ENCODE measurements at places on chromosomes 4 and X.

DNA sequence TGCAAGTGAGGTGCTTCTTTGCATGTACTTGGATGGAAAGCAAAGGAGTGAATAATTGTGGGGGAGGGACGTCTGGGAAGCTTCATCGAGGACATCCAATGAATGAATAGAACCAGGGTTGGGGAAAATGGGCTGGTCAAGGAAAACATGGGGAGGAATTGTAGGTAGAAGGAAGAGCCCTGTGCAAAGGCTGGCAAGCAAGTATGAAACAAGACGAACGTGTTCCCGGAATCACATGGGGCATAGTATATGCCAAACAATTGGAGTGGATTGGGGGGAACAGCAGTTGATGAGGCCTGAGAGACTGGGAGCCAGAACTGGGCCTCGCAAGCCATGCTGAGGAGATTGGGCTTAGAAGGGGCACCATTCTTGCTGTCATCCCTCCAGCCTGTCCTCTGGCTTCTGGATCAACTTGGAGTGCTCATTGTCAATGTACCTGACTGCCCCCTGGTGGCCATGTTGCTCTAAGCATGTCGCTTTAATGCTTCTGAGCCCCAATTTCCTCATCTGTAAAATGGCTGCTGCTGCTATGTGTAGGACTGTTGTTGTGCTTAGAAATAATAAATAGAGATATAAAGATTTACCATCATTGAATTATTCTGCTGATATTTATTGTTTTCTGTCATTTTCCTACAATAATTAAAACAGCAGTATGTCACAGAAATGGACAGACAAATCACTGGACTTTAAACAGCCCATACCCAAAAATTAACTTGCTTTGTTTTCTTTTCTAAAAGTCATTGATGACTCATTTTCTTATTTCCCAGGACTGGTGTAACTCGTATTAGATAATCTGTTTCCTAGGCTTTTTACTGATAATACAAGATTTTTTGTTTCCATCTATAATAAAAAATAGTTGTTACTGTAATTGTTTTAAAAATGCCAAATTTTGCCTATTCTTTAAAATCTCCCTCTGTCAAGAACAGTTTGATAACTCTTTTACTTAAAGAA is 66.4 kb downstream of the JADE3 start:
- DNase-seq, result peak; percentile 70

DNA sequence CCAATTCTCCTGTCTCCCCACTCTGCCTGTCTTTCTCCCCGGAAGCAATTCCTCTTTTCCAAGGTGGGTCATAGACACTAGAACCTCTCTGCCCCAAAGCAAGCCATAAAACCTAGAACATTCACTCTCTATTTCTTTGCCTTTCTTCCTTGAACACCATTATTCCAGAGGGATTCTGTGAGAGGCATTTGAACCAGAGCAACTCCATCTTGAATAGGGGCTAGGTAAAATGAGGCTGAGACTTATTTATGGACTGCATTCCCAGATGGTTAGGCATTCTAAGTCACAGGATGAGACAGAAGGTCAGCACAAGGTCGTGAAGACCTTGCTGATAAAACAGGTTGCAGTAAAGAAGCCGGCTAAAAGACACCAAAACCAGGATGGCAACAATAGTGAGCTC is 13.7 kb upstream of the GPAT3 start:
- DNase-seq, result no peak

DNA sequence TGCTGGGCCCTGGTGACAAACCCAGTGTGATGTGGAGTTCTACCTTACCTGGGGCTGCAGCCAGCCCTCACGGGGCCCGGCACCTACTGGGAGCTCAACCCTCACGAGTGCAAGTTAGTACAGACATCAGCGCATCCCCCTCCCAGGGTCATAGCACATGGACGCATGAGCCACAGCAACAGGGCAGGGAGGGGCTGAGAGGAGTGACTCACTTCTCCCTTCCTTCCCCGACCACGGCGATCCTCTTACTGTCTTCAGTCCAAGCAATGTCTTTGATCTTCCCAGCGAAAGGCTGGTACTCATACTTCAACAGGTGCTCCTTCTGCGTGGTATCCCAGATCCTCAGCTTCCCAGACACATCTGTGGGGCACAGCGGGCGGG is 17.8 kb downstream of the WDR1 start:
- no peak for DNase-seq

DNA sequence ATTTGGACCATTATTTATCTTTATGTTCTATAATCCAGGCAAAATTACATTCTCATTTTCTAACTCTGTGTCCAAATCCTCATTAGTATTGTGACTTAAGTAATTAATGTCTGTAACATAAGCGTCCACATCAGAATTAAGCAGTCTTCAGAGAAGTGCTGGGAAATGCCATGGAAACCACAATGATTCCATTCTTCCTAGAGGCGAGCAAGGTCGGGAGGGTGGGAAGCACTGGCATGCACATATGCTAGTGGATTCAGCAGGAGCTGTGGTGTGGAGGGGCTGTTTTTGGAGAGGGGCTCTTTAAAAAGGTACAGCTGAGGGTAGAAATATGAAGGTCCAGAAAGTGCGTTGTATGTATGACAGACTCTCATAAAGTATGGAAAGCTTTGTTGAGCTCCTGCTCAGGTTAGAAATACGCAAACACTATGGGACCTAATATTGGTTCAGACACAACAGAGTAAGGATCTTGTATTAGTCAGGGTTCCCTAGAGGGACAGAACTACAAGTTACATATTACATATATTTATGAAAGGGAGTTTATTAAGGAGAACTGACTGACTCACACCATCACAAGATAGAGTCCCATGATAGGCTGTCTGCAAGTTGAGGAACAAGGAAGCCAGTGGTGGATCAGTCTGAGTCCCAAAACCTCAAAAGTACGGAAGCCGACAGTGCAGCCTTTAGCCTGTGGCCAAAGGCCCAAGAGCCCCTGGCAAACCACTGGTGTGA is 61.5 kb downstream of the GLRA2 start:
- DNase-seq, result no peak

GRCh38 chr4:107774681-107775080 is 50.1 kb upstream of the SGMS2 start:
- no peak for DNase-seq

DNA sequence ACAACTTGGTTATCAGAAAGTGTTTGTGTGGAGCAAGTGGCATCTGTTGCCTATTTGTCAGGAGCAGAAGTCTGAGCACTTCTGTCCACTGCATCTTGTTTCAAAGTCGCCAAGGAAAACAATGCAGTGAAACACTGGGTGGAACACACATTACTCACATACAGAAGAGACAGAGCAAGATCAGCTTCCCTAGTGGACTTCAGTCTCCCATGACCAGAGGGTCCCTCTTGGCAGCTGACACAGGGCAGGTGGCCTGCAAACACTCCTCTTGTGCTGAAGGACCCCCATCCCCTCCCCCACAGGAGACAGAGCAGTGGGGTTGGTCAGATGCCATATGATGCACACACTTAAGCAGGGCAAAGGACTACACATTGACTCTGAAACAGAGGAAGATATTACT is 3.6 kb upstream of the BBS12 start:
- no peak for DNase-seq

Measured in NCI-H146 (cell line).